ENCODE measurements at places on chromosomes 1 and 21. TPM values are rescaled to one million over a fixed set of nuclear protein-coding genes. Genes with fewer than 3 reads are reported as not detected.

SLC9A1 gene
- 2.3 TPM for total RNA-seq

TNFSF18 gene
- 0.12 TPM for total RNA-seq

PRRX1 gene
- 14.0 TPM for total RNA-seq

FCMR gene
- 3.6 TPM for total RNA-seq

CLEC20A gene
- total RNA-seq, result not detected

FCGR1A gene
- total RNA-seq, result not detected

SLC25A34 gene
- 1.1 TPM for total RNA-seq

AKNAD1 gene
- total RNA-seq, result 2.1 TPM

GBP5 gene
- total RNA-seq, result 0.07 TPM

PBX1 gene
- total RNA-seq, result 11.7 TPM

DNA sequence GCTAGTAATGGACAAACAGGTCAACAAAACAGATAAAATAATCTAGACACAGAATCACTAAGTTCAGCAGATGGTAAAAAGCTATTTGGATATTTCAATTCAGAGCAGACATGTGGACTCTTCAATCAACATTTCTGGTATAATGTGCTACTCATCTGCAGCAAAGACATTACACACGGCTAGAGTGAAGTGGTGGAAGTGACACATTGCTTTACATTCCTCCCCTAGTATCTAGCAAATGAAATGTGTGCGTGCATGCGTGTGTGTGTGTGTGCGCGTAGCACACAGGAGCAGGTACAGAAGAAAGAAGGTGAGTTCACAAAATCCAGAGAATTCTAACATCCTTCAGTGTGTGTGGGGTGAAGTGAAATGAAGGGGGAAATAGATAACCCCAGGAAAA, 8.3 kb downstream of the AHCTF1 start:
- DNase-seq, result no peak

DNA sequence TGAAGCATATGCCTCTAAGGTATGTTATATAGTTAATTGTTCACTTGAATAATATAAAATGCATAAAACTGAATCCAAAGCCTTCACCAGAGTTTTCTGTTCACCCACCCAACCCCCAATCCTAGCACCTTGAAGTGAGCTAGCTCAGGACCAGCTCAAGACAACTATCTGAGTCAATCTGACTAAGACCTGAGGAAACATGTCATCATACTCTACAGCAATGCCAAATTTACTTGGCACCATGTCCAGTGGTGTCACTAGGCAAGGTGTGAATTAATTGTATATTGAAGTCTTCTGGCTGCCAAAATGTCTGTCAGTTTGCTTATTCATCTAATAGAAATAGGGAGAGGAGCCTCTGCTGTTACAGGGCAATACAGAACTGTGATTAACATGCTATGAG, 3.8 kb downstream of the DNASE2B start:
- no peak for DNase-seq

- DNase-seq, result no peak
Observed at GRCh38 chr1:3940754-3941345, 40.8 kb upstream of the C1orf174 start.

DNA sequence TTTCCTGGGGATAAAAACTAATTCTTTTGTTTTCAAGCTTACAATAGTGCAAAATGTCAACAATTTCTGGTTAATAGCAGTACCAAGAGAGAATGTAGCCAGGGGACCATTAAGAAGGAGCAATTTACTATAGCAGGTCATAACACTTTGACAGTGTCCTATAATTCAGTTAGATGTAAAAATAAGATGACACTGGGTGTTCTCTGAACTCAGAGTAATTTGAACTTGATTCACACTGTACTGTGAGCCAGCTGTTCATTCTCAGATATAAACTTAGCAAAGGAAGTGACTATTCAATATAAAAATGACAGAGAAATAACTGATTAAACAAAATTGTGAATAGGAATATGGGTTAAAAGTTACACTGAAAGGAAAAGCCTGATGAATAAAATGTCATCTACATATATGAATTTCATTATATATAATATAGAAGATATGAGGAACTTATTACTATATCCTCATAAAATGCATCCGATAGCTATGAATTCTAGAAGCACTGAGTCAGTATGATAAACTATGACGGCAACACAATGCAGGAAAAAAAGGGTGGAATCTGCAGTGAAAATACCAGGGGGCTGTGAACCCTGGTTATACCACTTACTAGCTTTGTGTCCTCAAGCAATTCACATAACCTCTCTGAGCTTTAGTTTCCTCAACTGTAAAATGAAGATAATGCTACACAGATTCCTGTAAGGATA, 135.9 kb downstream of the ACBD6 start:
- no peak for DNase-seq

DNA sequence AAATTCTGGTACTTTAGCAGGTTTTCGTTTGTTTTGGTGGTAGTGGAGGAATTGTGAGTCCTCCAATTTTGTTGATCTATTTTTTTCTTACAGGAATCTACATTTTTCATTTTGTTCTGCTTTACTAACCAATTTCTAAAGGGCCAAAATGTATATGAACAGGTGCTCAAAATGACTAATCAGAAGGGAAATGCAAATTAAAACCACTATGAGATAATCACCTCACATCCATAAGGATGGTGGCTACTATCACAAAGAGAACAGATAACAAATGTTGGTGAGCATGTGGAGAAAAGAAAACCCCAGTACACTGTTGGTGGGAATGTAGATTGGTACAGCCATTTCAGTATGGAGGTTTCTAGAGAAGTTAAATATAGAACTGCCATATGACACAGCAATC, 134.2 kb downstream of the LMO4 start:
- no peak for DNase-seq

DNA sequence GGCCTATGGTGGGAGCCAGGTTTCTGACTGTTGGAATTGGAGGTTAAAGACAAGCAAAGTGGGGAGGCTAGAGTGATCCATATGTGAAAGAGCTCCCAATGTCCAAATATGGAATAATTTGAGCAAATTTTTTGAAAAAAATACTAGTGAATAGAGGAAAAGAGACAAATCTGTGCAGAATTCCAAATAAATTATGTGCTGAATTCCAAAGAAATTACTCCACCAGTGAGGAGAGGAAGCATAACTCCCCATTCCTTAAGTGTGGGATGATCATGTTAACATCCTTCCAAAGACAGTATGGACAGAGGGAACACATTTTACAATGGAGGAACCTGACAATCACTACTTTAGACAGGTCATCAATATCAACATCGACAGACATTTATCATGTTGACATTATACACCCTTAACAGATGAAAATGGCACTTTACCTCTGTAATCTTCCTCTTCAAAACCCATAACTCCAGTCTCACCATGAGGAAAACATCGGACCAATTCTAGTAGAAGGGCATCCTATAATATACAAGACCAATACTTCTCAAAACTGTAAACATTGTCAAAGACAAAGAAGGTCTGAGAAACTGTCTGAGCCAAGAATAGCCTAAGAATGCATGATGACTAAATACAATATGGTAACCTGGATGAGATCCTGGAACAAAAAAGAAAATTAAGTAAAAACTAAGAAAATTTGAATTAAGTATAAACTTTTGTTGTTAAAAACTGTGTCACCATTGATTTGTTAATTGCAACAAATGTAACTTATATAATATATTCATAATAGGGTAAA, 71.5 kb upstream of the RGS4 start:
- no peak for DNase-seq

DNA sequence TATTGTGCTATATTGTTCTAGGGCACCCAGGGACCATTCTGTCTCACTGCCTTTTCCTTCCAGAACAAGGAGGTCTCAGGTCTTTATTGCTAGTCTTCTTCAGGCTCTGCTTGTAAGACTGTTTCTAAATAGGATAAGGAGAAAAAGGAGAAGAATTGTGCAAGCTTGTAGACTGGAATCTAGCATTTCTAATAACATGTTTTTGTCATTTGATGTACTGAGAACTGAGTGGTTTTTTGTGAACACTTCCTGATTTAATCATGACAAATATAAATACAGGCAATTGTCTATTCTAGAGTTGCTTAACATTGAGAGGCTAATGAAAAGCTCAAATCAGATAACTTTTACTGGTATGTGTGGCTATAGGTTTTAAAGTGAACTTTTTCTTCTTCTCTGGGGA, 77.6 kb downstream of the CLIC4 start:
- no peak for DNase-seq

GRCh38 chr1:233005703-233006102, 55.3 kb downstream of the NTPCR start:
- no peak for DNase-seq

DNA sequence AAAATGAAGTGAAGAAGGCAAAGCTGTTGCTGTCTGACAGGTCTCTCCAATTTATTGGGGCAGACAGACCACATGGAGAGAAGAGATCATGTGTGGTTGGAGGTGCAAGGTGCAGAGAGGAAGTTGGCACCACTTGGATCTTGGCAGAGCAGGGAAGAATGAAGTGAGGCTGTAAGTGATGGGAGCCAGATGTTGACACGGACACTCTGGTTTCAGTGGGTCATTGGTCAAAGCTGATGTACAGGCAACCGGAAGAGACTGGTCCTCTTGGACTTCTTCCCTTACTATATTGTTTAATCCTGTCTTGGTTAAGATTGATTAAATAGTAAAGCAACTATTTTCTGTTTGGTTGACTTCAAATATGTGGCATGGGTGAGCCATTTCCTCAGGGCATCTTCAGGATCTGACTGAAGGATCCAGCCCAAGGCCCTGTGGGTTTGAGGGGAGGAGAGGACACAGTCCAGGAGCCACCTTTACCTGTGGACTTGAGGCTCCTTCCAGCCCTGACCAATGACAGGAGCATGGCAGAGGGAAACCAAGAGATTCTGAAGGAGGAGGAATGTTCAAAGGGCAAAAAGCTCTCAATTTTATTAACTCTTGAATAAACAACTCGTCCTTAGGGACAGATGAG, 49.4 kb downstream of the NENF start:
- DNase-seq, result peak; percentile 50

DNA sequence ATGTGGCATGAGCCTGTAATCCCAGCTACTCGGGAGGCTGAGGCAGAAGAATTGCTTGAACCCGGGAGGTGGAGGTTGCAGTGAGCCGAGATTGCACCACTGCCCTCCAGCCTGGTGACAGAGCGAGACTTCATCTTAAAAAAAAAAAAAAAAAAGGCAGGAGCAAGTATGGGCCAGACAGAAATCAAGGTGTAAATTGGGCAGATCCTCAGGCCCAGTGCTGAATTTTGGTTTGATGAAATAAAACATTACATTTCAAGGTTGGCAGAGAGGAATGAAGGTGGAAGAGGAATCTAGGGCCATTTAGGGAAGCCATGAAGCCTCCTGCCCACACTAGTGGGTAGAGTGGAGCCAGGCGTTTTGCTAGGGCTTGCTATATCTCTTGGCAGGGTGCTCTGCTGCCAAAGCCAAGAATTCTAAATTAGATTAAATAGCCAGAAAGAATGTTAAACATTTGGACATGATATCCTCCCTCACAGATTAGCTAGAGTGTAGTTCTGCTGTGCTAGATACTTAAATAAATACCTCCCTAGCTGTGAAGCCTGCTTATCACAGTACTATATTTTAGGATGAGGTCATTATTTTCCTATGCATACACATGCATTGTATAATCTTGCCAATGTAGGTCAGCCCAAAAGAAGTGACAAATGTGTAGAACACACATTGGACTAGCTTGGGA, 16.6 kb upstream of the LGALS8 start:
- DNase-seq, result peak; percentile 78

DNA sequence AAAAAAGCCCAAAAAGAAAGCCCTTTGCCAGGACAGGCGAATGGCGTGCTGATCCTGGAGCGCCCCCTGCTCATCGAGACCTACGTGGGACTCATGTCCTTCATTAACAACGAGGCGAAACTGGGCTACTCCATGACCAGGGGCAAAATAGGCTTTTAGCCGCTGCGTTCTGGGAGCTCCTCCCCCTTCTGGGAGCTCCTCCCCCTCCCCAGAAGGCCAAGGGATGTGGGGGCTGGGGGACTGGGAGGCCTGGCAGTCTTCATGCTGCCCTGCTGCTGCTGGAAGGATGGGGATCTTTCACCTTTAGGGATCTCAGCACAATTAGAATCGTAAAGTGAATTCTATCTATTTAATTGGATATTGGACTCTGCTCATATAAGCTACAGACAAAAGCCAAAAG, 3.6 kb downstream of the TPRG1L start:
- no peak for DNase-seq

GRCh38 chr1:54502342-54502741, 45.7 kb upstream of the ACOT11 start:
- no peak for DNase-seq

- DNase-seq, result peak; percentile 29
Observed at GRCh38 chr1:196034080-196034706, 574.0 kb downstream of the KCNT2 start.

GRCh38 chr21:25734654-25734903, 125 bp downstream of the ATP5PF start:
- DNase-seq, result no peak

- no peak for DNase-seq
Observed at GRCh38 chr1:213852107-213852506, 135.7 kb upstream of the PROX1 start.

GRCh38 chr1:33349081-33349759, 28.3 kb upstream of the A3GALT2 start:
- no peak for DNase-seq

DNA sequence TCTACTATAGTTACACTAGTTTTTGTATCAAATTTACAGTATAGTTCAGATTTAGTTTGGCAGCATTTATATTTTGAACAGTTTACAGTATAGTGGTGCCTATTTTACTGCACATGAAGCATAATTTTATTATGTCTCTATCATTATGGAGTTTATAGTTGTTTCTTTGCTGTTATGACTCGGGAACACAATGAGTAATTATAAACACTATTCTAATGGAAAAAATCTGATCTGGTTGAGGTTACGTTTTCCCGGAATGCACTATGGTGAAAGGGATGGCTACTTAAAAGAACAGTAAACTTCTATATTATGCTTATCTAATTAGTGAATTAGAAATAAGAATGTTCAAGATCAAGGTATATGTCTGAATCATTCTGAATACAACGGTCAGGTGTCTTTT, 10.6 kb downstream of the LCA5L start:
- no peak for DNase-seq

DNA sequence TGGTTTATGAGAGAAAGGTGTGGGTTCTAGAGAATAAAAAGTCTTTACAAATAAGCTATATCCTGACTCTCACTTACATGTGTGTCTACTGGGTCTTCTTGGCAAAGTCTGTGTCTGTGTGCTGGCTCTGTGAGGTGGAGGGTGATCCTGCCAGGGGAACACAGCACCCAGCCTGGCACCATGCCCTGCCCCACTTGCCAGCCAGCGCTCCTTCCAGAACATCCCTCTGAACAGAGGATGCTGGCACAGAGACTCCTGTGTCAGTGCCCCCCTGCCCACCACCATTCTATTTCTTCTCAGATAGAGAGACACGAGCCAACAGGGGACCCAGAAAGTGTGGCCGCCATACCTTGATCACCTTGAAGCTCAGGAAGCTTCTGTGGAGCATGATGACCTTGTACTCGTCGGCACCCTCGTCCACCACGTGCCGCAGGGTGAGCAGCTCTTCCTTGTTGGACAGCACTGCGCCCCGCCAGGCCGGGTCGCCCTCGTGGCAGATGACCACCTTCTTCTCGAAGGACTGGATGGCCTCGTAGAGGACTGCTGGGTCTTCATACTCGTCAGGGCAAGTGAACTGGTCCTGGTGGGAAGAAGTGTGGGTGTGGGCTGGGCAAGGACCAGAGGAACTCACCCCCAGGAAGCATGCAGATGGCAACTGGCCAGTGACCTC, 49.7 kb downstream of the NTPCR start:
- DNase-seq, result no peak

GRCh38 chr1:181423301-181423918, 59.9 kb upstream of the CACNA1E start:
- peak; percentile 39 for DNase-seq
